ENCODE measurements at places on chromosomes 6 and 20.
A peak's percentile ranks its signal among the peaks of the same experiment; 100 is the strongest.

GRCh38 chr20:40521962-40522361 lies 167.1 kb downstream of the MAFB start:
- DNase-seq, result no peak

GRCh38 chr6:35751594-35751993 lies 14.8 kb downstream of the ARMC12 start:
- no peak for DNase-seq

DNA sequence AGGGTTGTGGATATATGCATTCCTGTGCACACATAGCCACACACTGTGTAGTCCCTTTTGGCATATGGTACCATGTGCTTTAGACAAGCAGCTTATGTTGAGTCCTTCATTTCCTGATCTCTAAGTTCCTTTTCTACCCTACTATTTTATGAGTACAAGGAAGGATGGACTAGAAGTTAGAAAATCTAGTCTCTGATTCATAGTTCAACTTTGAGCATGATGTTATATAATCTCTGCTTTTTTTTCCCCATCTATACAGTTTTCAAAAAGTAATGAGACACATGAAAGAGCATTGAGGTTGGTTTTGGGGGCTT lies 123.6 kb downstream of the PLEKHG1 start:
- DNase-seq, result no peak

DNA sequence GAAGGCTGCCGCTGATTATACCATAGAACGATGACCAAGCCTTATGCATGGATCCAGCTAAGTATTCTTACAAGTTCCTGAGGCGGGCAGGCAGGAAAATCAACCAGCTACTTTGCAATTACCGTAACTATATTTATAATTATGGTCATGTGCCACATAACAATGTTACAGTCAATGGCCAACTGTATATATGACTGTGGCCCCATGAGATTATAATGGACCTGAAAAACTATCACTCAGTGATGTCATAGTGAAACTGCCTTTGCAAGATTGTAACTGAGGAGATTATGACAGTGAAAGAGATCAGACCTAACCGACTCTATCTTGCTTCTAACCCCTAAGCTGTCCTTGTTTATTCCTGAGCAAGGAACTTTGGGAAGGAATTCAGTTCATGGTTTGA lies 33.1 kb upstream of the FAM135A start:
- no peak for DNase-seq

- peak; percentile 28 for DNase-seq
Observed at GRCh38 chr20:19205981-19206396, 6.5 kb upstream of the SLC24A3 start.

DNA sequence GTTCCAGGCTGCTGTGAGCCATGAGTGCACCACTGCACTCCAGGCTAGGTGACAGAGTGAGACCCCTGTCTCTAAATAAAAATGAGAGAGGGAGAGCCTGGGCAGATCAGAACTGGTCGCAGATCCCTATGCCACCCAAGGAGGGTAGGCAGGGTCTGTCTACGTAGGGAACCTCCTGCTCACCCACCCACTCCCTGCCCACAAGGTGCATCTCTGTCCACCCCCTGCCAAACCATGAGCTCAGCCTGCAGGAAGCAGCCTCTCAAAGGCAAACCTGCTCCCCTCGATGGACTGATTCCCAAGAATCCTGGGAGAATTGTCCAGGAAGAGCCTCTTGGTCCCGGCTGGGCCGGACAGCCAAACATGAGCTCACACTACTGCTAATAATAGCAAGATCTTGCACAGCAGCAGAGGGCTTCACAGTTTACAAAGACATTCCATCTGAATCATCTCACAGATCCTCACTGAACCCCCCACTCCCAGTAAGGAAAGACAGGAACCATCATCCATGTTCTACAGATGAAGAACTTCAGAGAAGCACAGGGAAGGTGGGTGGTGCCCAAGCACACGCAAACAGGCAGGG lies 27.8 kb upstream of the TLDC2 start:
- no peak for DNase-seq

DNA sequence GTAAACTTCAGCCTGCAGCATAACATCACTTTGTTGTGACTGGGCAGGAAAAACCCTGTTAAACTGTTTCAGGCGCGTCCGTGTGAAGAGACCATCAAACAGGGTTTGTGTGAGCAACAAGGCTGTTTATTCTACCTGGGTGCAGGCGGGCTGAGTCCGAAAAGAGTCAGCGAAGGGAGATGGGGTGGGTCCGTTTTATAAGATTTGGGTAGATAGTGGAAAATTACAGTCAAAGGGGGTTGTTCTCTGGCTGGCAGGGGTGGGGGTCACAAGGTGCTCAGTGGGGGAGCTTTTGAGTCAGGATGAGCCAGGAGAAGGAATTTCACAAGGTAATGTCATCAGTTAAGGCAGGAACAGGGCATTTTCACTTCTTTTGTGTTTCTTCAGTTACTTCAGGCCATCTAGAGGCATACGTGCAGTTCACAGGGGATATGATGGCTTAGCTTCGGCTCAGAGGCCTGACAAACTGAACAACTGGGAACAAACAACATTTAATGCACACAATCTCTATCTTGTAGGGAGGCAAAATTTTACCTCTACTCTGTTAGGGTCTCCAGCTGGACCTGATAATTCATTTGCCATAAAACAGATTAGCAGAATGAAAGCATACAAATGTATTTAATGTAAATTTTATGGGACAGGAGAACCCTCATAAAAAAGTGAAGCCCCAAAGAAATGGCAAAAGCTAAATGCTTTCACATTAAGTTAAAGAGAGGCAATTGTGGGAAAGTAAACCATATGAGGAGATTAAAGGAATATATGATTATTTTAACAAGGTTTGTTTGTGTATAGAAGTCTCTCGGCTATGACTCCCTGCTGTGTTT lies 58.3 kb upstream of the HFE start:
- no peak for DNase-seq

- DNase-seq, result no peak
Observed at GRCh38 chr20:21511850-21512633, 1.8 kb downstream of the NKX2-2 start.

- no peak for DNase-seq
Observed at GRCh38 chr6:159259441-159260125, 90.4 kb downstream of the FNDC1 start.

DNA sequence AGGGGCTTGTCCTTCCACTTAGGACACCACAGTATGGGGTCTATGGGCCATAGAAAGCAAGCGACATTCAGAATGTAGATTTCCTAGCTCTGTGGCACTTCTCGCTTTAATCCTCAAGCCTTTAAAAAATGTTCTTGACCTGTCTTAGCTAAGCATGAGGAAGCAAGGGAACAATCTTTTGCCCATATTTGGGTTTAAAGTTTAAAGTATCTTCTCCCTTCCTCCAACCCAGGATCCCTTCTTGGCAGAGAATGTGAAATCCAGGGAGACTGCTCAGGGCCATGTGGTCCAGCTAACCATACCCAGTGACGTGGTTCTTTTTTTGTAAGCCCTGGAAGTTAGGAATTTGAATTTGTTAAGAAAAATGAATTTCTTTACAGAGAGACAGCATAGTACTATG lies 289.9 kb downstream of the BTBD9 start:
- no peak for DNase-seq

DNA sequence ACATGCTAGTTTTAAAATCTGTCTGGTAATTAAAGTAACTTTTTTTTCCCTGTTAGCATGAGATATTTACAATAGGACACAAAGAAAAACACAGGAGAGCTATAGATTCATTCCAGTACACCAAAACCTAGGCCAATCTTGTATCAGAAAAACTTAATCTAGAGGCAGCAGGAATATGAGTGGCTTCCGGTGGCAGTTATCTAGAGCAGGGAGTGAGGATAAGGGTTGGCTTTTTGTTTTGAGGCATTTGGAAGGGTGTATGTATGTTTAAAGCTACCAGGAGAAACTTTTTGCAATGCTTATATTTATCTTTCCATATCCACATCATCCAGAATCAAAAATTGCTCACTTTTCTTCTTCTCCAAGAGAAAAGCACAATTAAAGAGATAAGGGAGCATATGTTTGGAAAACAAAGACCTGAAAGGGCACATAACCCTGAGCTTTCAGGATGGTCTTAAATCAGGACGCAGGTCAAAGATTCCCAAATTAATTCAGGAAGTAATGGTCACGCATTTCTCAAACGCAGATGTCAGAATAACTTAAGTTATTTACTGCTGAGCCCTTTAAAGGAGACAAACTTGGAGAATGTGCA lies 13.1 kb downstream of the TFAP2A start:
- DNase-seq, result no peak

DNA sequence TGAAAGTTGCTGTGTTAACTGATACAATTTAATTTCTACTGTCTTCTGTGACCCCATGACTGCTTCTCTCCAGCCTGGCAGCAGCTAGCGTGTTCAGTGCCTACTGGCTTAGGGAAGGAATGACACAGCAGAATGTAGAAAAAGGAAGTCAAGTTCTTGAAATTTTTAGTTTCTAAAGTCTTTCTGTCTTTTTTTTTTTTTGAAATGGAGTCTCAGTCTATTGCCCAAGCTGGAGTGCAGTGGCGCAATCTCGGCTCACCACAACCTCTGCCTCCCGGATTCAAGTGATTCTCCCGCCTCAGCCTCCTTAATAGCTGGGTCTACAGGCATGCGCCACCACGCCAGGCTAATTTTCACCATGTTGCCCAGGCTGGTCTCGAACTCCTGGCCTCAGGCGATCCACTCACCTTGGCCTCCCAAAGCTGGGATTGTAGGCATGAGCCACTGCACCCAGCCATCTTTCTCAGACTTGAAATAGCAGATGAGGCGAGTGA lies 39.3 kb downstream of the PCNA start:
- no peak for DNase-seq

DNA sequence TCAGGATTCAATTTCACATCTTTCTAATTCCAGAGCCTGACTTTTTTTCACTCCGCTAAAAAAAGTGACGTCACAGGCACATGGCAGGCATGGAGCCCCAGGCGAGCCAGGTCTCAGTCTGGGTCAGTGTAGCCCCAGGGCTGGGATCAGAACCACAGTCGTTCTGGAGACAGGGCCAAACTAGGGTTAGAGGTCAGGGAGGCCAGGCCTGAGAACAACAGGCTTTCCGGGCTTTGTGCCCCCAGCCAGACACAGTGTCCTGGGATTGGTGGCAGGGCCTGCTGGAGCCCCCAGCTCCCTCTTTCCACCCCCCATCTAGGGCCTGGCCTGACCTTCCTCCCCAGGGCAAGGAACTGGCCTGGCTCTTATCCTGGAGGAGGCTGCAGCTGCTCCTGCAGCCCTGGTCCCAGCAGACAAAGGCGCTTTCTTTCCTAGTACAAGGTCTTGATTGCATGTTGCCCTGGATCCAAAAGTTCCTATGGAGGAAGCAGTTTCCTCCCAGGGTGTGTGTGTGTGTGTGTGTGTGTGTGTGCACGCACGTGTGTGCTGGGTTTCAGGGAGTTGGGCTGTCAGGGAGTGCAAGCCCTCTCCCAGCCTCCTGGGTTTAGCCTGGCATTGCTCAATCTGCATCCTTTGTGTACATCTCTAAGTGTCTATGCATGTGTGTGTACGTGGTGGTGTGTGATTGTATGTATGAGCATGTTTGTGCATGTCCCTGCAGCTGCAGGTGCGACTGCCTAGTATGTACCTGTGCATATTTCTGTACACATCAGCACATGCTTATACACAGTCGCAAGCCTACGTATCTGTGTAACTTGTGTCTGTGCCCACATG lies 26.5 kb upstream of the EMILIN3 start:
- DNase-seq, result no peak

DNA sequence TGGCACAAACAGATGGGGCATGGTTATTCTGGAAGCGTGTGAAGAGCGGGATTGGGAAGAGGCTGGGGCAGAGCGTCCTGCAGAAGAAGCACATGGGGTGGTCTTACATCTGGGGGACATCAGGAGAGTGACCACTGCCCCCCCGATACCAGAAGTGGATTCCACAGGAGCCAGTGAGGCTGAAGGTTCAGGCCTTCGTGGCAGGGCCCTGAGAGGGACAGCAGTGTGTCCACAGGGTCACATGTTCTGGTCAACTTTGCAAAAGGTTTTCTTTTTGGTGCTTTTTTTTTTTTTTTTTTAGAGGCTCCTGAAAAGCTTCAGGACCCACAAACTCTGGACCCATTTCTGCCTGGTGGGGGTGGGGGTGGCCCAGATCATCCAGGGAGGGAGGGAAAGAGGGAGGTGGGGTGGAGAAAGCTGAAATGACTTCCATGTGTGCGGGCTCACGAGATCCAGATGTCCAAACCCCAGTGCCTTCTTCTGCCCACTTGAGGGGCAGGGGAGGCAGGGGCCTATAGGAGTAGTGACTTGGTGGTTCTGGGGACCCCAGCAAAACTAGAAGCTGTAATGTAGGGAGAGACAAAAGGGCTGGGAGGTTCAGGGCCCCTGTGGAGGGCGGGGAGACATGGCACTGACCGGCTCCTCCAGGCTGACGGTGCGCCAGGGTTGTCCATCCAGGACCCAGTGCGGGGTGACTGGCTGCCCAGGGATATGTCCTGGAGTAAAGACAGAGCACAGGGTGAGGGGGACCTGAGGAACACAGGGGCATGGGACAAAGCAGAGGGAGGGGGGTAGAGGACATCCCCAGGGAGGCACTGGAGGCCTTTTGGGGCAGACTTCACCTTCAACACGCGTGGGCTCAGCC lies 2.7 kb downstream of the ADAM33 start:
- no peak for DNase-seq

DNA sequence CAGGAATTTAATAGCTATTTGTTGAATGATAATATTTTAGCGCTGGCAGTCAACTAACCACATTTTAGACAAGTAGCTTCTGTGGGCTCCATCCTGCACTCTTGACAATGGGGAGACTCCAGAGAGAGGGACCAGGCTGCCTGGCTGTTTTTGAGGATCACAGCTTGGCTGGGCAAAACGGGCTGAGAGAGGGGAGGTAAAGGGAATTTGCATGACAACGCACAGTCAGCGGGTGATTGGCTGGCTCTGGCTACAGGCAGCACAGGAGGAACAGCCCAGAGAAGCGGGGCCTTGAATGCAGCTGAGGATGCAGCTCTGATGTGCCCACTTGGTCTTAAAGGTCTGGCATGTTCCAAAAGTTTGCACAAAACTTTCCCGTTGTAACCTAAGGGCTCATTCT lies 41.2 kb downstream of the LRFN2 start:
- no peak for DNase-seq

- DNase-seq, result no peak
Observed at GRCh38 chr6:158784505-158784904, 34.7 kb downstream of the EZR start.

- no peak for DNase-seq
Observed at GRCh38 chr20:32336918-32337347, 21.2 kb upstream of the ASXL1 start.

GRCh38 chr20:2051946-2052345 lies 49.7 kb upstream of the STK35 start:
- no peak for DNase-seq

DNA sequence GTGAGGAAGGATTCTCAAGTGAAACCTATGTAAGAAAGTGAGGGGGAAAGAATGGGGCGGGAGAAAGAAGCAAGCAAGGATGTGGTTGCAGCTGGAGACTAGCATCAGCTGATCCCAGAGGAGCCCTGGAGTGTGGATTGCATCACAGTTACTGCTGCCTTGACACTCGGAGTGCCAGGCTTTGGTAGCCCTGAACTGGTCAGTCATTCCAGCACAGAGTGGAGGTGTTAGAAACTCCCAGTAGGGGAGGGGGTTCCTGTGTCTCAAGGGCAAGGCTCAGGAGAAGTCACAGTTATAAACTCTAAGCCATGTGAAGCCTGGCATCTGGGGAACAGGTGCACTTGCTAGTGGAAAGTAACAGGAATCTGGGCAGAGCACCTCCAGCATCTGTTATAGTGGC lies 23.5 kb downstream of the SNAP25 start:
- no peak for DNase-seq
